ENCODE measurements at places on chromosomes 2 and 18.

DNA sequence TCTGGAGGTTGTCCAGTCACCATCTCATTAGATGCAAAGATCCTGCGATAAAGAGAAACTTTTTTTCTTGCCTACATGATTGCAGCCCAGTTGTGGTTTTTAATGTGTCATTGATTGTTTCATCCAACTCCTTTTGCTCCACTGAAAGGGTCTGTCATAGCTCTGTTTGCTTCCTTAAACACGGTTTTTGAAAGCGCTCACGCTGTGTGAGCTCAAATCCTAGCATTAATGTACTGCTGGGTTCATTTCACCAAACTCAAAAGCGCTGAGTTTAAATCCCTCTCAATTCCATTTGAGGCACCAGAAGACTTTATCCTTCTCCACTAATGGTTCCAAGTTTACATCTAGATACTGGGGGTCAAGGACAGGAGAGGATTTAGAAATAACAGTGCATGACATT lies 53.6 kb downstream of the CDK15 start:
- no peak overlapping the region for H3K27ac ChIP-seq
- H3K4me3 ChIP-seq, result no peak overlapping the region
- H3K4me1 ChIP-seq, result peaks cover 26% of the 10 kb centered on the region
- H3K36me3 ChIP-seq, result no peaks in the 10 kb centered on the region

- no peaks in the 10 kb centered on the region for H3K36me3 ChIP-seq
- H3K4me3 ChIP-seq, result no peak overlapping the region
- H3K4me1 ChIP-seq, result no peaks in the 10 kb centered on the region
- no peaks in the 10 kb centered on the region for H3K27me3 ChIP-seq
- H3K27ac ChIP-seq, result no peak overlapping the region
- DNase-seq, result no peak
Observed at GRCh38 chr2:197889041-197889440, 84.6 kb downstream of the PLCL1 start.

DNA sequence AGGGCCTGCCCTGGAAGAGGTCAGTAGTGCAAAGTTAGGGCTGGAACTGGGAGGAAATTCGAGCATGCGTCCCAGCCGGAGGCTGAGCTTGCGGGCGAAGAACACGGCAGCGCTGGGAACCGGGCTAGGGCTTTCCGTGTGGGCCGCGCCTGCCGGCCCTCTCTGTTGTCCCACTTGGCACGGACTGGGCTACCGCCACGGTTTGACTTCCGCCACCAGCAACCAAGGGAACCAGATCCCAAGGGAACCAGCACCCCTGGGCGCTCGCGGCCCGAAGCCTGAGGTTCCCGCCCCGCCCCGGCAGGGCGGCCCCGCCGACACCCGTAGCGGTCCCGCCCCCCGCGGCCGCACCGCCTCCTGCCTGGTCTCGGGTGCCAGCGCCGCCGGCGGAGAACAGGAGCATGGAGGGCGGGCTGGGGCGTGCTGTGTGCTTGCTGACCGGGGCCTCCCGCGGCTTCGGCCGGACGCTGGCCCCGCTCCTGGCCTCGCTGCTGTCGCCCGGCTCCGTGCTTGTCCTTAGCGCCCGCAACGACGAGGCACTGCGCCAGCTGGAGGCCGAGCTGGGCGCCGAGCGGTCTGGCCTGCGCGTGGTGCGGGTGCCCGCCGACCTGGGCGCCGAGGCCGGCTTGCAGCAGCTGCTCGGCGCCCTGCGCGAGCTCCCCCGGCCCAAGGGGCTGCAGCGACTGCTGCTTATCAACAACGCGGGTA lies at the start of gene SPR:
TSS of gene SPR (plus strand) at position 377 of the 708 bp plus-strand sequence. CDS start at position 402, 25 bp downstream.
- H3K4me3 ChIP-seq, result peak within 1 kb of the TSS; percentile 67
- H3K27ac ChIP-seq, result no peak within 1 kb of the TSS
- peak; percentile 81 for DNase-seq
- no peaks in the 10 kb centered on the region for H3K36me3 ChIP-seq

DNA sequence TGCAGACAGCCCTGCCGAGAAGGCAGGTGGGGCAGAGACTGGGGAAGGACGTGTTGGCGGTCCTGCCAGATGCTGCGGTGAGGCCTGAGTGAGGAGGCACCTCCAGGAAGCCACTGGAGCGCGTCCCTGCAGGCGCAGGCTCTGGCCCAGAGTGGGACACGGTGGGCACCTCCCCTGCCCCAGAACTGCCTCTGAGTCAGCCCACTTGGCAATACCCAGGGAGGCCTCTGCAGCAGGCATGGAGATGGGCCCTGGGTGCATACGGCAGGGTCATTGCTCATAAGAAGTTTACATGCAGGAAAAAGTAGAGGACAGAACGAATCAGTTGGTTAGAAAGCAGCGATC lies 195.9 kb downstream of the TFCP2L1 start:
- H3K36me3 ChIP-seq, result no peaks in the 10 kb centered on the region
- no peak for DNase-seq
- H3K4me1 ChIP-seq, result no peaks in the 10 kb centered on the region
- H3K4me3 ChIP-seq, result no peak overlapping the region
- no peaks in the 10 kb centered on the region for H3K27me3 ChIP-seq
- no peak overlapping the region for H3K27ac ChIP-seq

- H3K27ac ChIP-seq, result no peak overlapping the region
- peaks cover 3% of the 10 kb centered on the region for H3K27me3 ChIP-seq
- H3K4me1 ChIP-seq, result peaks cover 18% of the 10 kb centered on the region
- no peak for DNase-seq
- no peaks in the 10 kb centered on the region for H3K36me3 ChIP-seq
Observed at GRCh38 chr2:10920764-10921388, 9.1 kb downstream of the KCNF1 start.

DNA sequence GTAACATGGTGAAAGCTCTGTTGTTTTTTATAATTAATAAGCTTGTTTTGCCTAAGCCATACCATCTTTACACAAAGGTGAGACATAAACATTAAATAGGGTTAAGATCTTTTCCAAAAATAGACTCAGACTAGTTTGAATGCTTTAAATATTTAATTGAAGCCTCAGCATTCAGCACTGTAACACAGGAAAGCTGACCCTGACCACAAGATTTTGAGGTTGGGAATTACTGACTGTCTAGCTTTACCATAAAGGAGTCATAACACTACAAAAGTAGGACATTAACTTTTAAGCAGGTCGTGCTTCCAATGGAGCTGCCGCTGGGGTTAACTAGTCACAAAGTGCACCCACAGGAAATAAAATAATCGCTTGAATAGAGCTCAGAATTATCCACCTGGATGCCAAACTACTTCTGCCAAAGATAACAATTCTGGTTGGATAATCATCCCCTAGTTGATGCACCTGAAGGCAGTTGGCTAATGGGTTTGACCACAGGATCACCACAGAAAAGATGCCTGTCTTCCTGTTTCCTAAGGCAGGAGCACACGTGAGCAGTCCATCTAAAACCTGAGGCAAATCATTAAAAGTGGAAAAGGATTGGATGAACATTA lies 106.2 kb downstream of the COBLL1 start:
- DNase-seq, result no peak
- H3K36me3 ChIP-seq, result no peaks in the 10 kb centered on the region
- no peaks in the 10 kb centered on the region for H3K4me1 ChIP-seq
- H3K27me3 ChIP-seq, result no peaks in the 10 kb centered on the region
- H3K27ac ChIP-seq, result no peak overlapping the region

DNA sequence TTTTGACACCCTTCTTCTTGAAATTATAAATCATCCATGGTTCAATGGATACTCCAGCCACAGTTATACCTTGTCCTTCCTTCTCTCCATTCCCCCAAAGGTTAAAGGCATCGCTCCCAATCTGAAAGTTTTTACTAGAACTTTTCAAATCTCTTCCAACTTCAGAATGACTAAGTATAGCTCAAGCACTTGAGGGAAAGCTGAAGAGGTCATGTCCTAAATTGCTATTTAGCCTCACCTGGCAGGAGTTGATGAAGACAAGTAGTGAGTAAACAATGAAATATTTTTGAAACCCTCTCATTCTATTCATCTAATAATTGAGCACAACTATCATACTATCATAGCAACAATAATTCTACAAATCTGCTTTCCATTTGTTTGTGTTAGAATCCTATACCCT lies 167.8 kb downstream of the HNMT start:
- peaks cover 6% of the 10 kb centered on the region for H3K4me1 ChIP-seq
- no peaks in the 10 kb centered on the region for H3K27me3 ChIP-seq
- H3K27ac ChIP-seq, result no peak overlapping the region
- DNase-seq, result no peak
- H3K36me3 ChIP-seq, result no peaks in the 10 kb centered on the region

GRCh38 chr18:49177812-49178211 lies 227.0 kb upstream of the SMAD7 start:
- no peaks in the 10 kb centered on the region for H3K27me3 ChIP-seq
- no peak overlapping the region for H3K27ac ChIP-seq
- no peaks in the 10 kb centered on the region for H3K4me1 ChIP-seq
- no peak overlapping the region for H3K4me3 ChIP-seq

- H3K4me1 ChIP-seq, result no peaks in the 10 kb centered on the region
- no peaks in the 10 kb centered on the region for H3K27me3 ChIP-seq
- H3K4me3 ChIP-seq, result no peak overlapping the region
Observed at GRCh38 chr2:162509288-162509968, 165.5 kb downstream of the GCA start.

- no peak overlapping the region for H3K27ac ChIP-seq
- H3K4me3 ChIP-seq, result no peak overlapping the region
- peaks cover 3% of the 10 kb centered on the region for H3K4me1 ChIP-seq
- DNase-seq, result no peak
- H3K27me3 ChIP-seq, result no peaks in the 10 kb centered on the region
- no peaks in the 10 kb centered on the region for H3K36me3 ChIP-seq
Observed at GRCh38 chr18:31555971-31556747, 35.5 kb upstream of the TTR start.

GRCh38 chr2:39304729-39305128 lies 61.0 kb upstream of the CDKL4 start:
- H3K27ac ChIP-seq, result no peak overlapping the region
- H3K4me3 ChIP-seq, result no peak overlapping the region
- DNase-seq, result no peak
- H3K4me1 ChIP-seq, result peaks cover 3% of the 10 kb centered on the region
- H3K27me3 ChIP-seq, result no peaks in the 10 kb centered on the region
- no peaks in the 10 kb centered on the region for H3K36me3 ChIP-seq

DNA sequence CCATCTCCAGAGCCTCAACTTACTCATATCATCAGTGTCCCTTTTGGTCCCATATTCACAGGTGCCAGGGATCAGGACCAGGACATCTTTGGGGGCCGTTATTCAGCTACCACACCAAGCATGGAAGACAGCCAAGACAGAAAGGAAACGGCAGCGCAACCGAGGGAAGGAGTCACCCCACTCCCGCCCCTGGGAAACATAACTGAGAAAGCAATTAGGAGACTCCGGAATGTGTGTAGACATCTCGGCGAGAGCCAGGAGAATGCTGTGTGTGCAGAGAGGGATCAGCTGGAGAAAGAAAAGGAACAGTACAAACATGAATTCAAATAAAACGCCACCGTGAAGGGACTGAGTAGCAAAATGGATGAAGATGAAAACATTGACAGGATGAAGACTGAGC lies 13.4 kb upstream of the BOK start:
- H3K27ac ChIP-seq, result no peak overlapping the region
- DNase-seq, result no peak
- no peaks in the 10 kb centered on the region for H3K36me3 ChIP-seq
- peaks cover 31% of the 10 kb centered on the region for H3K27me3 ChIP-seq
- H3K4me1 ChIP-seq, result peaks cover 10% of the 10 kb centered on the region

GRCh38 chr18:51655327-51655698 lies 457.8 kb upstream of the MEX3C start:
- H3K36me3 ChIP-seq, result no peaks in the 10 kb centered on the region
- H3K4me3 ChIP-seq, result no peak overlapping the region
- DNase-seq, result no peak
- no peaks in the 10 kb centered on the region for H3K27me3 ChIP-seq

DNA sequence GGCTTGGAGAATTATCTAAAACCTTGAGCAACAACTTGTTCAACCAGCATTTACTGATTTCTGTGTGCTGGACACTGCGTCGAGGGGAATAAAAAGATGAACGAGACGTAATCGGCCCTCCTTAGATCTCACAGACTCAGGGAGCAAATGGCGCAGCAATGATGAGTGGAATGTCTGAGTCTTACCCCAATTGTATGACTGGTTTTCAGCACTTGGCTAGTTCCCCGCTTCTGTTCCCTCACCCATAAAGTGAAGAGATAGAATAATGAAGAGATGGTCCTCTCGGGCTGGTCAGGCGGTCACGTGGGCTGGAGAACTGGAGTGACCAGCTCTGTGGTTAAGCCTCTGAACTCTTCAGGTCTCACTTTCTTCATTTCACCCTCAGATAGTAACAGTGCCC lies 17.3 kb upstream of the GATA6 start:
- H3K36me3 ChIP-seq, result no peaks in the 10 kb centered on the region
- no peaks in the 10 kb centered on the region for H3K27me3 ChIP-seq
- no peak overlapping the region for H3K4me3 ChIP-seq
- H3K27ac ChIP-seq, result no peak overlapping the region
- H3K4me1 ChIP-seq, result no peaks in the 10 kb centered on the region
- no peak for DNase-seq

GRCh38 chr18:10559553-10560451 lies 34.0 kb downstream of the NAPG start:
- DNase-seq, result no peak
- peaks cover 25% of the 10 kb centered on the region for H3K36me3 ChIP-seq
- 0 out of 2 replicates have a peak, but pooled peaks cover 6% of the 10 kb centered on the region for H3K4me1 ChIP-seq
- H3K27me3 ChIP-seq, result no peaks in the 10 kb centered on the region

DNA sequence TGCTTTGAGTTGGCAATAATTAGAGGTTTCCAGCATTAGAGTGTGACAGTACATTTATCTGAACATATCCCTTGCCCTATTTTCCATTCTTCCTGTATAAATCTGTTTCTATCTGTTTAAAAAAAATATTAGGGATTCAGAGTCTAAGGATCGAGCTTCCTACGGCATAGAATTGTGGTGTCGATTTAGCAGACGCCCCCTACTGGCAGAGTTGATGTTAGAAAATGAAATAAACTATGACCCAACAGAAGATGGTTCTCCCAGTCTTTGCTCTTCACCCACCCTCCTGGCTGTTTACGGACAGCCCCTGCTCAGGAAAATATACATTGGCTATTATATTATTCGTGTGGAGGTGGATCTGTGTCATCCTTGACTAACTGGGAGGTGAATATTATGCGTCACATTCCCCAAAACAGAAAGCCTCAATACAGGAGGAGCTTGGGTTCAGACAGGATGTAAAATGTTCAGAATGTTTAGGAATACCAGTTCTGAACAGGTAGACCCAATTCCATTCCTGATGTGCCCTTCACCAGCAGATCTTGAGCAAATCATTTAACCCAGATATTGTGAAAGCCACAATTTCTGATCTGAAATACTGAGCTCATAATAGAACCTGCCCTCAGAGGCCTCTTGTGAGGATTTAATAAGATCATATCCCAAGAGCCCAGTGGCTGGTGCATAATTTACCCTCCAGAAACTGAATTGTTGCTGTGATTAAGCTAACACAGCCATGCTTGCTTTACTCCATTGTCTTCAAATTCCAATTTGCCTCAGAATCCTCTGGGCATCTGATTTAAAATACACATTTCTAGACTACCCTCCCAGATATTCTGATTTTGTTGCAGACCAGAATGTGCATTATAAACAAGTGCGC lies 10.8 kb upstream of the ERMN start:
- no peaks in the 10 kb centered on the region for H3K27me3 ChIP-seq
- no peaks in the 10 kb centered on the region for H3K36me3 ChIP-seq
- no peak overlapping the region for H3K27ac ChIP-seq
- peak; percentile 54 for DNase-seq

DNA sequence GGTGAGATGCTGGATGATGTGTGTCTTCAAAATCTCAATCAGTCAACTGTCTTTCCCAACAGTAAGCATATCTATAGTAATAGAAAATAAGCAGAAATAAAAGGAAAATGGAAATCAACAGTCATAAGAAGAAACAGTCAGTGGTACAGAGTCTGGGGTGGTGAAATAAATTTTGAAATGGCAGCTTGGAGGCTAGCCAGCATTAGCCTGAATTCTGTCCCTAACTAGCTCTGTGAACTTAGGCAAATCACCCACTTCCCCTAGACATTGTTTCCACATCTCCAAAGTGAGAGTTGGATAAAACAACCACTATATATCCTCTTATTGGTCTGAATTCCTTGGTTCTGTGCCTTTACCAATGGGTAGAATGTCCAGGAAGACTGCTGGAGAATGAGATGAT lies 189.7 kb upstream of the REV1 start:
- no peaks in the 10 kb centered on the region for H3K27me3 ChIP-seq
- no peak overlapping the region for H3K4me3 ChIP-seq
- H3K36me3 ChIP-seq, result no peaks in the 10 kb centered on the region
- DNase-seq, result no peak

Measured in H1 (cell line).